CD4-positive, CD25-positive, alpha-beta regulatory T cell (primary cell): ENCODE measurements at places on chromosomes 12 and 14. TPM values are rescaled to one million over a fixed set of nuclear protein-coding genes. Genes with fewer than 3 reads are reported as not detected.

- H3K36me3 ChIP-seq, result no peaks in the 10 kb centered on the region
- DNase-seq, result no peak
- H3K4me1 ChIP-seq, result no peaks in the 10 kb centered on the region
Observed at GRCh38 chr12:19706936-19707335, 267.6 kb downstream of the AEBP2 start.

GRCh38 chr12:110002676-110003515 lies 3.7 kb downstream of the ANKRD13A start:
- H3K27ac ChIP-seq, result no peak overlapping the region
- H3K27me3 ChIP-seq, result no peaks in the 10 kb centered on the region

The VTI1B gene
- 46.0 TPM for total RNA-seq

The SMCO3 gene
- total RNA-seq, result not detected

DNA sequence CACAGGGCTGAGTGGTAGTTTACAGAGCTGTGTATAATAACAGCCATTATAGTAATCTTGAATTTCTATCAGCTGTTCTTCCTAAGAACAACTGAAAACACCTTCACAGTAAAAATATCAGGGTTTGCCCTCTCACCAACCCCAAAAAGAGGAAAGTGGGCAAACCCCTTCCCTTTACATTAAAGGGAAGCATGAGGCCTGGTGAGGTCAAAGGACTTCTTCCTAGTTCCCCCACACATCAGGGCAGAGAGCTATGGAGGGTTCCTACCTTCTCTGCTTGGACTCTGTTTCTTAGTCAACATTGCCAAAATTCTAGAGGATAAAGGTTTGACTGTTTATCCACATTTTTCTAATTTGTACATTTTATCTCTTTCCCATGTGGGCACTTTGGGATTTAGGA lies 4.4 kb upstream of the RPAP3 start:
- no peak overlapping the region for H3K4me3 ChIP-seq
- peaks cover 26% of the 10 kb centered on the region for H3K4me1 ChIP-seq
- no peaks in the 10 kb centered on the region for H3K27me3 ChIP-seq

- H3K27ac ChIP-seq, result no peak overlapping the region
- H3K4me3 ChIP-seq, result no peak overlapping the region
- no peaks in the 10 kb centered on the region for H3K27me3 ChIP-seq
- H3K36me3 ChIP-seq, result no peaks in the 10 kb centered on the region
Observed at GRCh38 chr12:11615481-11615880, 34.0 kb upstream of the ETV6 start.

DNA sequence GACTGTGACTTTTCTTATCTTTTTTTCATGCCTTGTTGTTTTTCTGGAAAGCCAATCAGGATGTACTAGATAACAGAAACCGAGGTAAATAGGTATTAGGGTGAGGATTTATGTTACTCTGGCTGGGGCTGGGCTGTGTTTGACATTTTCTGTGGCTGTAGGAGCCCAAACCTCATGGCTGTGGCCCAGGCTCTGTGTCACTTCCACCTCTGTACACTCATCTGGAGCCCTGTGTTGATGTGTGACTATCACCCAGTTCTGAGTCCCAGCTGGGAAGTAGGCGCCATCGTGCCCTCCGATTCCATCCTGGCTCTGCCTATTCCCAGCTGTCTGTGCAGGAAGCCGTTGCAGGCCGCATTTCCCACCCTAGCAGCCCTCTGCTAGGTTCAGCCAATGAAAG lies 1.6 kb upstream of the HHIPL1 start:
- no peaks in the 10 kb centered on the region for H3K27me3 ChIP-seq
- no peak overlapping the region for H3K4me3 ChIP-seq
- no peaks in the 10 kb centered on the region for H3K36me3 ChIP-seq
- DNase-seq, result no peak

The LIN7A gene
- total RNA-seq, result 0.25 TPM

The MYF5 gene
- total RNA-seq, result not detected

DNA sequence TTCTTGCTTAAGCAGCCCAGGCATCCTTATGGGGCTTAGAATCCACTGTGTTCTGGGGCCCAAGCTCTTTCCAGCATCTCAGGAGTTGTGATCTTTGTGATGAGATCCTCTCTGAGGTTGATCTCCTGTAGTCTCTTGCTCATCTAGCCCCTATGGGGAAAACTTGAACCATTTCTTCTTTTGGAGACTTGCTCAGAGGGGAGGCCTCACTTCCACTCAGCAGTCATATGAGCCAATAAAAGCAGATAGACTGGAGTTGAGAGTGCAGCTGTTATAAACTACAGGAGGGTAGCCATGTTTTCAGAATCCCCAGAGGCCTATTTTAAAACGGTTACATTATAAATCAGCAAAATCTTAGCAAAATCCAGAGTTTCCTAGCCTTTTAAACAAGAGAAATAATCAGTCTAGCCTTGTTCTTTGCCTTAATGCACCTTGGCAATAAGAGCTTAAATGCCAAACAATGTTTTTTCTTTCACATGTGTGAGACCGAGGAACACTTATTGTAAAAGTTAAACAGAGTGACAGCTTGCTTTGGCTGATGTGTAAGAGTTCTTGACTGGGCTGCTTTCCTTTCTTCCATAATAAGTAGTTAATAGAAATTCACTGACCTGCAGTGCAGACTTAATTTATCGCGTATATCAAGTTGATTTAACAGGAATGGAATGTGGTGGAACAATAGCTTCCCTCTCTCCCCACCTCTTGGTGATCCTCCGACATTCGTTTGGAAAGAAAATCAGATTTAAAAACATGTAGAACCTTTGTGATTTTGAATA lies 168.3 kb downstream of the NEDD1 start:
- no peaks in the 10 kb centered on the region for H3K27me3 ChIP-seq
- no peak for DNase-seq
- H3K4me3 ChIP-seq, result no peak overlapping the region
- no peak overlapping the region for H3K27ac ChIP-seq
- H3K4me1 ChIP-seq, result no peaks in the 10 kb centered on the region

- H3K4me1 ChIP-seq, result no peaks in the 10 kb centered on the region
- H3K4me3 ChIP-seq, result no peak overlapping the region
Observed at GRCh38 chr14:102278631-102278935, 26.4 kb downstream of the MOK start.

DNA sequence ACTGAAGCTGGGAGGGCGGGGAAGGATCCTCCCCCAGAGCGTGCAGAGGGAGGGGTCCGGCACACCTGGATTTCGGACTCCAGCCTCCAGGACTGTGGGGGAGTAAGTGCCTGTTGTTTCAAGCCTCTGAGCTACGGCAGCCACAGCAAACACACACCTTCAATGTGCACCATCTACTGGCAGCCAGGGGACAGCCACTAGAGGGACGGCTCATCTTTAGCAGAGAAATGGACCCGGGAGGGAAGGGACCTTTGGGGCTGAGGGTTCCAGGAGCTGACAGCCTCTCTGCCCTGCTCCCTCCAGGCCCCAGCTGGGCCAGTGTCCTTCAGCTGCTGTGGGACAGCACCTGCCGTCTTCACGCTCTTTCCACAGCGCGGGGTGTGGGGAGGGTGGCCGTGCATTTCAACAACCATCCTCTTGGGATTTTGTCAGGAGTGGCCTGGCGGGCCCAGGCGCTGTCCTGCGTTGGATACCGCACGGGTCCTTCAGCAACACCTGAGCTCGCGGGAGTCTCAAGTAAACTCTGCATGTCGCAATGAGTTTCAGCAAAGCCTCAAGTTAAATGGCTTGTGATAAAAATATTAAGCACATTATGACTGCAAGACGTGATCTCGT lies 209.2 kb upstream of the C14orf180 start:
- H3K27me3 ChIP-seq, result no peaks in the 10 kb centered on the region
- H3K4me1 ChIP-seq, result no peaks in the 10 kb centered on the region
- H3K36me3 ChIP-seq, result no peaks in the 10 kb centered on the region

- peaks cover under 1% of the 10 kb centered on the region for H3K4me1 ChIP-seq
- no peak for DNase-seq
- H3K36me3 ChIP-seq, result no peaks in the 10 kb centered on the region
- no peak overlapping the region for H3K27ac ChIP-seq
Observed at GRCh38 chr12:2588345-2588744, 206.4 kb upstream of the FKBP4 start.

The SMCO2 gene
- not detected for total RNA-seq

DNA sequence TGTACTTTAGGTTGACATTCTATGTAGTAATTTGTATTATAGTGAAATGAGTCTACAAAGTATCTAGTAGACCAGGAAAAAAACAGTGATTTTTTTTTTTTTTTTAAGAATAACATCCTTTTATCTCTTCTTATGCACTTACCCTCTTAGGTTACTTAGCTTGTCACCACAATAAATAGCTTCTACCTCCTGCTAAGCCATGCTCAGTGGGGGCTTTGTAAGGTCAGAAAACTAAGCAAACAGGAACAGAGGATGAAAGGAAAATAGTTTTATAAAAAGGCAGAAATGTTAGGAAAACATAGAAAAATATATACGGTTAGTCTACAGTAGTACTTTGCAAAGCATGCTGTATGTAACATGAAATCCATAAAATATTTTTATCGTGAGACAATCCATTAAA lies 385.3 kb upstream of the ATXN7L3B start:
- H3K27me3 ChIP-seq, result no peaks in the 10 kb centered on the region
- no peak overlapping the region for H3K27ac ChIP-seq
- H3K4me1 ChIP-seq, result no peaks in the 10 kb centered on the region

DNA sequence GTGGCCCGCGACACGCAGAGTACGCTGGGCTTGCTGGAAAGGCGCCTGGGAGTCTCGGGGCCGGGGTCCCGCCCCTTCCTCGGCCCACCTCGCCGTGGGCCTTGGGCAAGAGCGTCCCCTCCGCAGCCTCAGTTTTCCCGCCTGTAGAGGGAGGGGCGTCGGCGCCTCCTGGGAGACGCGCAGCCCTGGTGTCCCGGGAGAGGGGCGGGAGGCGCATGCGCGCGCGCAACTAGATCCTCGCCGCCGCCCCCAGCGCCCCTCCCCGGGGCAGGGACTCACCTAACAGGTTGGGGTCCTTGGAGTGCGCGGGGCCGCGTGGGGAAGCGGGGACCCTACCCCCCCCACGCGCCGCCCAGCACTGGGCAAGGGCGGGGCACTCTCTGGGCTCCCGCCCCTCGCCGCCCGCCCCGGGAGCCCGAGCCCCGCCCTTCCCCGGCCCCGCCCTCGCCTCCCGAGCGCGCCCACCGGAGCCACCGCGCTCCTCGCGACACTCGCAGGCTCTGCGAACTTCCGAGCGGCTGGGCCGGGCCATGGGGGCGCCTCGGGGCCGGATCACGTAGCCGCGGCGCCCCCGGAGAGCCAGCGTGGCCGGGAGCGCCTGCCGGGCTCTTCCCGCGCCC lies at the start of gene KIF26A:
TSS of gene KIF26A (plus strand) at position 490 of the 620 bp plus-strand sequence. CDS start 136 bp downstream, outside the sequence.
- no peaks in the 10 kb centered on the region for H3K36me3 ChIP-seq
- no peak within 1 kb of the TSS for H3K27ac ChIP-seq
- no peak within 1 kb of the TSS for H3K4me3 ChIP-seq
- DNase-seq, result no peak

DNA sequence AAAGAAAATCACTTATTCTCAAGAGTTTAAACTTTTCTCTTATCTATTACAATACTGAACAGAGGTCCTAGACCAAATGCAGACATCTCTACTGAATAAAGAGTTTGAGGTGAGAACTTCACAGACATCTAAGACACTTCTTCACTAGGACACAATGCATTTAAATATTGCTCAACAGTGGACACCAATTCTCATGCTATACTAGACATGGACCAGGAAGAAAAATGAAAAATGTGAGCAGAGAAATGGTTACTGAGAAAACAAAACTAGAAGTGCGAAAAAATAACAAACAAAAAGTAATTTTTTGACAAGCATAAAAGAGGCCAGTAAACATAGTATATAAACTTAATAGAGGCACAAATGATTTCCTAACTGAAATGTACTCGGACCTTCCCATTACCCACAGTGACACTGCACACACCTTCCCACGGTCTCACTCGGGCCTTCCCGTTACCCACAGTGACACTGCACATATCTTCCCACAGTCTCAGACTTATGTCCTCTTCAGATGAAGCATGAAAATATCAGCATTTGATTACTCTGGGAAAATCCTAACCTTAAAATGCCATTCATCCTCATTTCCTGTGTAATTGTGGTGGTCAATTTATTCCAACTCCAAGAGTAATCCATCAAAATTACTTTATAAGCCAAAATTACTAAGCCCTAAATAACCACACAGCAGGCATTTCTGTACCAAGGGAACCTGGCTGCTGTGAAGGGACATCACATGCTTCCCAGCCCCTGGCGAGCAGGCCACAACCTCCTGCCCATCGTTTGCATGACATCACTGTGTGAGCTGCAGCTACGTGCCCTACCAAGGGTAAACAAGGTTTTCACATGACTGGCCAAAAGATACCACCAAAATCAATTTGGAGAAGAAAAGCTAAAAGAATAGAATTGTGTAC lies 6.4 kb downstream of the SLC15A4 start:
- H3K27ac ChIP-seq, result no peak overlapping the region
- H3K4me1 ChIP-seq, result peaks cover 15% of the 10 kb centered on the region
- peaks cover 18% of the 10 kb centered on the region for H3K36me3 ChIP-seq
- no peaks in the 10 kb centered on the region for H3K27me3 ChIP-seq

DNA sequence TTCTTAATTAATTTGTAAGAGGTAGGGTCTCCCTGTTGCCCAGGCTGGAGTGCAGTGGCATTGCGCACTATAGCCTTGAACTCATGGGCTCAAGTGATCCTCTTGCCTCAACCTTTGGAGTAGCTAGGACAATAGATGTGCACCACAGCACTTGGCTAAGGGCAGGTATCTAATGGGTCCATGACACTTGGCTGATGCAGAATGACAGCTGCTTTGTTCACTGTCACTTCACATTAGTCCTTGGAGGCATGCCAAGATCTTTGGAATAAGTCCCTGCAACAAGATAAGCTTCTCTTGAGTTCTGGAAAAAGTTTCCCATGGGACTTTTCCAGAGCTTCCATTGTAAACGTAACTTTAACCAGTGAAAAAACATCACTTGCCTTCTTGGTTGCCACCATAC lies 23.4 kb downstream of the COQ6 start:
- H3K36me3 ChIP-seq, result peaks cover 19% of the 10 kb centered on the region
- H3K27me3 ChIP-seq, result no peaks in the 10 kb centered on the region
- no peaks in the 10 kb centered on the region for H3K4me1 ChIP-seq
- no peak for DNase-seq
- H3K4me3 ChIP-seq, result no peak overlapping the region
- H3K27ac ChIP-seq, result no peak overlapping the region

The KCNMB4 gene
- total RNA-seq, result 1.8 TPM

The FGF23 gene
- not detected for total RNA-seq
